Stimulated activated CD4-positive, alpha-beta T cell treated with anti-CD3 and anti-CD28 coated beads, Interleukin-2, amount 100 ng/mL, for 24 hours (primary cell): ENCODE measurements at places on chromosomes 5 and 9.

DNA sequence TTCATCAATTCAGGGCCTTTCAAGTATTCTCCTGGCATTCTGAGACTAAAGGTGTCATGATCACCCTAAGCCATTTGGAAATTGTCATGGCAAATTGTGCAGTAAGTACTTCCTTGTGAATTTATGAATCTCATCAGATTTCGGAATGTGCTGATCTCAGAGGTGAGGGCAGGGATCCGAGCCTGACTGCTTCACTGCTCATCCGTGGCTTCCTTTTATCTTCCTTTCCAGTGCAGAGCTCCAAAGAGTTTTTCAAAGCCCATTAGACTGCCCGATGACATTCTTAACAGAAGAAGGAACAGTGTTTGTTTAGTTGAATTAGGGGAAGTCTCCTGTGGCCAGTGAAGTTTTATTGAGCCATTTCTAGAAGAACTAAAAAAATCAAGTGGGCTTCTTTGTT lies 182.8 kb upstream of the GDNF start:
- no peak for DNase-seq

DNA sequence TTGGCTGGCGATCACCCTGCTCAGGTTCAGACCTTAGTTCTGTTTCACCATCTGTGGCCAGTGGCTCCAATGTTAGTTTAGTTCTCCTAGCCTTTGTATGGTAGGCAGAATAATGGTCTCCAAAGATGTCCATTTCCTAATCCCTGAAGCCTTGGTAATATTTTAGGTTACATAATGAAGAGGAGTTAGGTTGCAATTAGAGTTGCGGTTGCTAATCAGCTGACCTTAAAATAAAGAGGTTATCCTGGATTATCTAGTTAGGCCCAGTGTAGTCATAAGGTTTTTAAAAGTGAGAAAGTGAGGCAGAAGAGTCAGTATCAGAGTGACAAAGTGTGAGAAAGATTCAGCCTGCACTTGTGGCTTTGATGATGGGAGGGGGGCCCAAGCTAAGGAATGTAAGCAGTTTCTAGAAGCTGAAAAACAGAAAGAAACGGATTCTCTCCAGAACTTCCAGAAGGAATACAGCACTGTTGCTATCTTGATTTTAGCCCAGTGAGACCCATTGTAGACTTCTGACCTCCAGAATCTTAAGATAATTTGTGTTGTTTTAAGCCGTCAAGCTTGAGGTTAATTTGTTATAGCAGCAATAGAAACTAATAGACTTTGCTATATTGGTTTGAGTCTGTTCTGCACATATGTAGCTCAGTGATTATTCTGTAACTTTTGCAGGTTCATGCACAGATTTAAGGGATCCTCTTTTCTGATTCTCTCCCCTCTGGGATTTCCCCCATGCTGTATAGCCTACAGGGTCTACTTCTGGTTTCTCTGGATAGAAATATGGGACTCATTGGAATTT lies 21.6 kb downstream of the LNPEP start:
- DNase-seq: peak; percentile 38

GRCh38 chr5:172726966-172727365 lies 44.0 kb downstream of the DUSP1 start:
- no peak for DNase-seq

DNA sequence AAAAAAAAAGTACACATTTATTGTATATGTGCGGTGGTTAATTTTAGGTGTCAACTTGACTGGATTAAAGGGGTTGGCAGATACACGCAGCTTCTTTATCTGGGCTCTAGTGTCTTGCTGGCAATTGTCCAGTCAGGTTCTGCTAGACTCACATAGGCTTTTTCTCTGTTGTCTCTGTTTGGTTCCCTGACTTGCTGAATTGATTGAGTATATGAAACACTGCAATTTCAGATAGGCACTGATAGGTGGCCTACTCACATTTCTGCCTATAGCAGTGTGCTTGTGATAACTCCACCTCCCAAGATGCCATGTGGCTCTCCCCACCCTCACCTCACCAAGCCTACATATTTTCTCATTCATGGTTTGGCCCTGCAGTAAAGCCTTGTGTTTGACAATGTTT lies 52.5 kb downstream of the AOPEP start:
- no peak for DNase-seq

DNA sequence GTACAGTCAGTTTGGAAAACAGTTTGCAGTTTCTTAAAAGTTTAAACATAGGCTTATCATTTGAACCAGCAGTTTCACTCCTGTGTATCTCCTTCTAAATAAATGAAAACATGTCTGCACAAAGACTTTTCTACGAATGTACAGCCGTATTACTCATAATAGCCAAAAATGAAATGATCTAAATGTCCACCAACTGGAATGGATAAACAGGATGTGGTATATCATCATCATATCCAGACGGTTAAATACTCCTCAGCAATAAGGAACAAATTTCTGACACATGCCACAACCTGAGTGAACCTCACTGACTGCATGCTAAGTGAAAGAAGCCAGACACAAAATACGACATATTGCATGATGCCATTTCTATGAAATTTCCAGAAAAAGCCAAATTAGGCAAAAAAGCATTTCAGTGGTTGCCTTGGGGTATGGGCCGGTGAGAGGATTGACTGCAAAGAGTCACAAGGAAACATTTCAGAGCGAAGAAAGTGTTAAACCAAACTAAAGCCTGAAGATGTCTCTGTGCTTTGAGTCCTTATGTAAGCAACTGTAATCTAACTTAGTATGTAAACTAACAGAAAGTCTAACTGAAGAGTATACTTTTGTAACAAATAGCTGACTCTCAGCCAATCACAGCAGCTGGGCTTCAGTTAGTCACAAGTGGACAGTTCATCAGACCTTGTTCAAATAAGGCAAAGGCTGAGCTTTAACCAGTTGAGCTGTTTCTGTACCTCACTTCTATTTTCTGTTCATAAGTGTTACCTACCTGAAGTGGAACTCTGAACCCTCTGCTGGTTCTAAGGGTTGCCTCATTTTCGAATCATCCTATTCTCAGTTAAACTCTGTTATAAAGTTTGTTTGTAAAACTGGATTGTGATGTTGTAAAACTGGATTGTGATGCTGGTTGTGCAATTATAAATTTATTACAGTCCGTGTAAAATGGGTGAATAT lies 65.2 kb downstream of the TRIO start:
- DNase-seq: no peak

DNA sequence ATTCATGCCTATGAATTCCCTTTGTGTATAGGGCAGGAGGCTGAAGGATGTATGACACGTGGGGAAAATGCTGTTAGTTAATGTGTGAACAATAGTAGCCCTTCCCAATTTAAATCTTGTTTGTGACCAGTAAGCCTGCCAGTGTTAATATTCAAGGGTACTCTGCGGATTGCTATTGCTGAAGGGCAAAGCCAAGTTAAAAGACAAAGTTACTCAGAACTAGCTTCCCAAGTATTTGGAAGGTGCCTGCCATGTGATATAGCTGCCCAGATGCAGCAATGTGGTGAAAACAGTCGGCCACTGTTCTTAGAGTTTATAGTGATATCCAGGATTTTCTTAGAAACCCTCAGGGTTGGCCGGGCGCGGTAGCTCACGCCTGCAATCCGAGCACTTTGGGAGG lies 34.6 kb downstream of the MARVELD2 start:
- DNase-seq: no peak

- no peak for DNase-seq
Measured at GRCh38 chr9:96425500-96426169, 7.5 kb upstream of the ZNF367 start.

DNA sequence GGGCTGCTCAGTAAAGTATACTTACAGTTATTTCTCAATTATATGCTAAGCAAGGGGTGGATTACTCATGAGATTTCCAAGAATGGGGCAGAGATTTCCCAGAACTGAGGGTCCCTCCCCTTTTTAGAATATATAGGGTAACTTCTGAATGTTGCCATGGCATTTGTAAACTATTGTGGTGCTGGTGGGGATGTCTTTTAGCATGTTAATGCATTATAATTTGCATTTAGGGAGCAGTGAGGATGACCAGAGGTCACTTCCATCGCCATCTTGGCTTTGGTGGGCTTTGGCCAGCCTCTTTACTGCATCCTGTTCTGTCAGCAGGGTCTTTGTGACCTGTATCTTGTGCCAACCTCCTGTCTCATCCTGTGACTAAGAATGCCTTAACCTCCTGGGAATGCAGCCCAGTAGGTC lies 35.5 kb downstream of the TTC1 start:
- no peak for DNase-seq

DNA sequence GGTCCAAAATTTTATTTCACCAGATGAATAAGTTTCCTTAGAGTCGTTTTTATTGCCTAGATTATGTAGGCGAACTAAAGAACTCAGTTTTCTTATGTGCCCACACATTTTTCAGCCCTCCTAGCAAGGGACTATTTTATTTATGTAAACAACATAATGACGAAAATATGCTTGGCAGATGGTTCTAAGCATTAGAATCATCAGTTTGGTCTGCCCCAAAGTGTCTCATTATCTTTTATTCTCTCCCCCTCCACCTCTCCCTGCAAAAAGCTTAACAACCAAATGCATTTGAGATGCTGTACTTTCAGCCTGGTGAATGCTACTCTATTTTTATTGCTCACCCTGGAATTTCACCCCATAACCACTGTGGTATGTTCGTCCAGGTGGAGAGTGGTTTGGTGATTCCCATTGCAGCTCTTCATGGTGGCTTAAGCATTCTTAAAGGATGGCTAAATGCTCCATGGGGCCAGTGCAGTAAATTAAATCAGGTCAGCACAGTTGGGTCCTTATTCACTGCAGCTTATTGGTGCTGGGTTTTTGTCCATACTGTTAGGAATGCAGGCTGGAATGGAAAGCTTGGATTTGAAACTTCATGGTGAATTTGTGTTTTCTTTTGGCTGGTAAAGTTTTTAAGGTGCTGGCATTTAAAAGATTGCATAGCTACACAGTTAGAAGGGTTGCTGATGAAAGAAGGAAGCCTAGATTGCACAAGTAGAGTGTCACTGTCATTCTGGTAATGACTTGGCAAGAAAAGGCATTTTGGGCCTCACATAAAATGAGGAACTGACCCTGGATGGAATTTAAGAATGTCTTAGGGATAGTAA lies 39.2 kb downstream of the TLE4 start:
- DNase-seq: no peak

GRCh38 chr5:14244721-14245120 lies 101.6 kb downstream of the TRIO start:
- DNase-seq: no peak

GRCh38 chr9:28209130-28209529 lies 635.8 kb upstream of the C9orf72 start:
- DNase-seq: no peak

GRCh38 chr5:158277276-158277675 lies 418.3 kb upstream of the CLINT1 start:
- no peak for DNase-seq

DNA sequence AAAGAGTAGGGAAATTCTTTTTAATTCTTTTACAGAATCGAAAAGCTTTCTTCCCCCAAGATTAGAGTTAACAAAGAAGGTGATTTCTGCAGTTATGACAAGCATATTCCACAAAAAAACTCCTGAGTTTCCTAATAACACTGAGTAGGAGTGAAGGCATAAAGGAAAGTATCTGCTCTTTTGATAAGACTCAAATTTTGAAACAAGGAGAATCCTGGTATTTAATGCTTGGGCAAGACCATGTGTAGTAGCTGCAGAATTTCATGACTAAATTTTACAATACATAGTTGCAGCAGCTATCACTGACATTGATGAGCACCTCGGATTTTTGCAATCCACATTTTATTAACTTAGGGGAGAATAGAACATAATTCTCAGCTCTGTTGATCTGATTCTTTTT lies 92.6 kb downstream of the MARCHF3 start:
- DNase-seq: no peak

GRCh38 chr9:76414661-76415060 lies 20.4 kb upstream of the RFK start:
- DNase-seq: no peak

DNA sequence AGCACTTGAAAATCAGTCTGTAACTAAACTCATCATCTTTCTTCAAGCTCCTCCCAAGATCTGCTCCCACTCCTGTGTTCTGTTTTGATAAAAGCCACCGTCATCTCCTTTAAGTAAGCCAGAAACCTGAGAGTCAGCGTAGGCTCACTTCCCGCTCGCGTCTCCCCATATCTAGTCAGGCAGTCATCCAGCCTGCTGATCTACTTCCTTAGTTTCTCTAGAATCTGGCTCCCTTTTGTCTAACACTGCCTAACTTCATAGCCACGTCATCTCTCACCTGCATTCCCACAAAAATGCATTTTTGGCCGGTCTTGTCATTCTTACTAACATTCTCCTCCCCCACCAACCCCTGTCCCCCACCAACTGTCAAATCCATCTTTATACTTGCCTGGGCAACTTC lies 3.0 kb upstream of the TJP2 start:
- DNase-seq: no peak

- DNase-seq: no peak
Measured at GRCh38 chr9:130820135-130820738, 14.8 kb upstream of the ABL1 start.

DNA sequence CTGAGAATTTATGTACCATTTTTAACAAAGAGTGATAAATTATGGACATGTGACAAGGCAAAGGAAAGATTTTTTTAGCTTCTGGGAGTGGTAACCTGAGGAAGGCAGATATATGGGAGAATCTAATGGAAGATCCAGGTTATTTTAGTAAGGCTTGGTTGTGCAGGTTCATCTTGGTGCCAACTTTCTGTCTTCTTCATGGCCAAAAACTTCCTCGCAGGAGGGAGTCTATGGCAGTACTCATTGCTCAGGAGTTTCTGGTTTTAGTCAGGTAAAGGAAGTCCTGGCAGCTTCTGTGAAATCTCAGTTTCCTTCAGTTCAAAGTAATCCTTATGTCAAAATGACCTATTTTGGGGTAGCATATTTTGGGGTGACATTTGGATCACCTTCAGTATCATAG lies 248.3 kb upstream of the KCNN2 start:
- DNase-seq: no peak

- DNase-seq: no peak
Measured at GRCh38 chr9:7653262-7653661, 146.3 kb downstream of the DMAC1 start.

DNA sequence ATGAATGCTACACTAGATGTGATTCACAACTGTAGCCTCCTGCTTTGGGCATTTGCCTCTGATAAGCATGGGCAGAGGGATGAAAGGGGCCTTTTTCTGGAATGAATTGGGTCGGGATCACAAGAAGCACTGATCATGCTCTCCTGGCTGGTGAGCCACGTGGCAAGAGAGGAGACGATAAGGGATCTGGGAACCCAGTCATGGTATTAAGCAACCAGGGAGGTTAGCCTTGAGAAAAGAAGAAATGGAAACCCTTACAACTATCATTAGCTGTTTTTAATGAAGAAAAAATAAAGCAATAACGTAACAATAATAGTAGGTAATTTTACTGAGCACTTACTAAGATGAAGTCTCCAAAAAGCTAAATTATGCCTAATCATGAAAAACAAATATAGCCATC lies 50.0 kb upstream of the RAI14 start:
- DNase-seq: no peak

- DNase-seq: no peak
Measured at GRCh38 chr5:3594510-3595005, 1.1 kb upstream of the IRX1 start.

DNA sequence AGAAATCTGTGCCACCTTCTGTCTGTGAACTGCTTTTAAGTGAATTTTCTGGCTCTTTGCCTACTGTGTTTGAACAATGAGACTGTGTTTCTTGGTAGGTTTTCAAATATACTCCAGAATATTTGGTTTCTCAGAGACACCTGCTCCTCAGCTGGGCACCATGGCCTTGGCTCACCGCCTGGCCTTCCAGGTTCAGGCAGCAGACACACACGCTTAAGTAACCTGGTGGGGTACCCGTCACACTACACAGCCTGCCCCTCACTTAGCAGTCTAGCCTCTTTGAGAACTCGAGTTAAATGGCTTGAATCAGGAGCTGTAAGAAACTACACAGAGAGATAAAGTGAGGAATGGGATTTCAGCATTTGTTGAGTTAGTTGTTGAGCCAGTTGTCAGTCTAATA lies 530.5 kb downstream of the MTRR start:
- no peak for DNase-seq

- no peak for DNase-seq
Measured at GRCh38 chr5:38598994-38599617, 42.7 kb upstream of the LIFR start.
